ENCODE measurements at places on chromosomes 11 and 22.

DNA sequence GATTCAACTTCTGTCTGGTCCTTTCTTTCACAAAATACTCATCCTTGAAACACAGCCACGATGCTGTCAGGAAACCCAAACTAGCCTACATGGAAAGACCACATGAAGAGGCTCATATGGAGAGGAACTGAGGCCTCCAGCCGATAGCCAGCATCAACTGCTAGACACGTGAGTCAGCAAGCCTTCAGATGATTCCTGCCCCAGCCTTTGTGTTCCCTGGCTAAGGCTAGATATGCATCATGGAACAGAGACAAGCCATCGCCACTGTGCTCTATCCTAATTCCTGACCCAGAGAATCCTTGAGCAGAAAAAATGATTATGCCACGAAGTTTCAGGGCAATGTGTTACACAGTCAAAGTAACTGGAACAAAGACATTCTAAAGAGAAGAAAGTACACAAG, 75.5 kb downstream of the ENTHD1 start:
- no peak for DNase-seq

DNA sequence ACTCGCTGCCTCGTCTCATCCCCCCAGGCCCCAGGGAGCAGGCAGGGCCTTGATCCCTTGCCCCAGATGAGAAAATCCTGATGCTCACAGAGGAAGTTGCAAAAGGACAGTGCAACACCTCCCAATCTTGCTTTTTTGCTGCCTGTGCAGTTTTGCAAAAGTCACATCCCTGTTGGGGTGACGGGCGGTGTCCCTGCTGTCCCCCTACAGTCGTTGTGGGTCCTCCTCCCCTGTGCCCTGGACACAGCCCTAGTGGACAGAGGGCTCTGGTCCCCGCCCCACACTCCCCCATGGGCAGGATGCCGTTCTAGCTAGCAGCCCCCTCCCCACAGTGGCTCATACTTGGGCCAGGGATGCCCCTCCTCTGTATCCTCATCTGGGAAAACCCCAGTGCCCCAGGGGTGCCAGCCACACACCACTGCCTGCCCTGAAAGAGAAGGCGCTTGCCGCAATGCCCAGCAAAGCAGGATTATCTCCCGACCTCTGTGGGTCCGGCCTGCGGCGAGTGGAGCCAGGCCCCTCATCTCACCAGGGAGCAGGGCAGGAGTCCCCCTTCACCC, 18.4 kb upstream of the CTSD start:
- no peak for DNase-seq

- no peak for DNase-seq
Measured at GRCh38 chr11:76298255-76298654, 82.7 kb downstream of the THAP12 start.

DNA sequence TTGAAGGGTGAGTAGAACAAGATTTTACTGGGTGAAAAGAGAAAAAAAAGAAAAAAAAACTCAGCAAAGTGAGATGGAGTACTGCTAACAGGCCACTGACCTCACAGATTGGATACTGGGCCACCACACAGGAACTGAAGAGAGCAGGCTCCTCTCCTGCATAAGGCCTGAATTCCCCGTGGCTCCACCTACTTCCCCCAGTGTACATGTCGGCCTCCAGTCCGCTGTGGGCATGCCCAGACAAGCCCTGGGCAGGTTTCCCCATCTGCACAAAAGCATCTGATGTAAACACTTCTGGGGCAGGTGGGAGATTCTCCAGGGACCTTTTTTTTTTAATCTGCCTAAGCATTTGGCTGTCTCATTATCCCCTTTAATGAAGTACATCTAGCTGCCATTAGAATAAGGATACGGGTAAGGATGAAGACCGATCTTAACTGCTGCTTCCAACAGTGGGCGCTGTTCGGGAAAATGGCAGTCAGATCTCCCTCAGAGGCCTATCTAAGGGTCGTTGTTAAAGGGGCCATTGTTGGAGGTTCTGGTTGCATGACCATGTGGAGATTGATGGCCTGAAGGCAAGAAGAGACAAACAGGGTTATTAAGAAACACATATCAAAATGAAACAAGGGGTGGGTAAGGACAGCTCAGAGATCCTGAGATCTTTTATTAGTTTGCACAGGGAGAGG, 48.5 kb downstream of the MS4A13 start:
- DNase-seq: no peak

GRCh38 chr11:57278721-57279095, 41.7 kb upstream of the APLNR start:
- DNase-seq: no peak

DNA sequence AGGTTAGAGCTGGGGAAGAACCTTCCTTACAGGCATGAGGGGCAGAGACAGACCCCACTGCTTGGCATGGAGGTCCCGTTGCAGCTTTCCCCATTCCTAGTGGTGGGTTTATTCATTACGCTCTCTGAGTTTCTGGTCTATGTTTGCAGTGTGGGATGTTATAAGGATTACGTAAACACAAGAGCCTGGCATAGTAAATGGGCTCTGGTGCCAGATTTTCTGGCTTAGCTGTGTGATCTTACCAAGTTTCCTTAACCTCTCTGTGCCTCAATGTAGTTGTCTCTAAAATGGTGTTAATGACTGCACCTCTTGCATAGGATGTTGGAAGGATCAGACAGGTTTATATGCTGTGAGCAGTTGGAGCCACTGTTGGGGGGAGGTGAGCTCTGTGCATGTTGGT, 15.1 kb downstream of the DTX4 start:
- no peak for DNase-seq

DNA sequence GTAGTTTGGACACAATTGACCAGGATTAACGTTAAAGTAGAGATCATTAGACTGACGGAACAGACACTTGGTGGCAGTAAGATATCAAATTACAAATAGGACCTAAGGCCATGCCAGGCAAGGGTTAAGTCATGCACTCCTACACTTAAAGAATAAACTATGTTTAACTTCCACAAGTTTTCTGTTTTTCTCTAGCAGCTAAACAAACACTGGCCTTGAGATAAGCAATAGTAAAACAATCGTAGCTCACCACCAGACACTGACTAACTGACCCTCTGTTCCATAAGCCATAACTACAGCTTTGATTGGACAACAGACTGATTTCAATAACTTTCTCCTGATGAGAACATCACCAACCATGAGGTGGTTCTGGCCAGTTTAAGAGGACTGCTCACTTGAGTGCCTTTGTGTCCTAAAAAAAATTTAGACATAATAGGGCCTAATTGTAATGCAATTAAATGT, 2.0 kb upstream of the CEP126 start:
- no peak for DNase-seq

- DNase-seq: no peak
Measured at GRCh38 chr22:45453764-45454163, 40.3 kb downstream of the RIBC2 start.

- DNase-seq: no peak
Measured at GRCh38 chr11:102546923-102547471, 16.4 kb upstream of the MMP7 start.

DNA sequence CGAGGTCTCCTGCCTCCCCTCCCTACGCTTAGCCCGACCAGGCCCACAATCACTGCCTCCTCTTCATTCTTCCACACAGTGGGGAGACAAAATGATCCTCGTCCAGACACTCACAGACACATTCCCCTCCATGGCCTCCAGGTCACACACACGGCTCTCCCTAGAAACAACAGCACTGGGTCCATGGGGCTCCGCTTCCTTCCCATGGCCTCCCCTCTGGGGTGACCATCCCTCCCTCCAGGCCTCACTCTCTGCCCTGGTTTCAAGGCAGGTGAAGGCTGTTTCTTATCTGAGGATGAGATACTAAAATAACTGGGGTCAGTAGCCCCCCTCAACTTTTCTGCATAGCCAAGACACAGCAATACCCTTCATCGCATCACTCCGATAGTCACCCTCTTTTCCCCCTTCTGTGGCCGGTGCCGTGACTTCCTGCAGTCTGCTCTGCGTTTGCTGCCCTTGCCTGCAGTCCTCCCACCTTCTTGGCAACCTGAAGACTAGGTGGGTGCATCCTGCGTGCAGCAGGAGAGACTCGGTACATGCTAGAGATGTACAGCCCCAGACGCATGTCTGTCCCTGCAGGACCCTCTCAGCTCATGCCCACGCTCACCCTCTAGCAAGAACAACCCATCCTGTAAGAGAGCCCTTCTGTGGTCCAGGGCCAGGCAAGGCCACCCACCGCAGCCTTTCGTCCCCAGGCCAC, 55.8 kb downstream of the CD6 start:
- DNase-seq: no peak

Data from GM19239 (cell line).